MCF 10A (cell line): ENCODE measurements at places on chromosomes 1 and 21.
A peak's percentile ranks its signal among the peaks of the same experiment; 100 is the strongest.

GRCh38 chr1:39407510-39407895 lies 83.9 kb upstream of the BMP8A start:
- H3K4me1 ChIP-seq, result peaks cover 53% of the 10 kb centered on the region
- H3K27me3 ChIP-seq, result no peaks in the 10 kb centered on the region
- no peak for DNase-seq
- H3K27ac ChIP-seq, result peak overlapping the region; percentile 71

- H3K4me1 ChIP-seq, result peaks cover 20% of the 10 kb centered on the region
- peak overlapping the region; percentile 62 for H3K4me3 ChIP-seq
- peak overlapping the region; percentile 93 for H3K27ac ChIP-seq
- DNase-seq, result peak; percentile 83
Measured at GRCh38 chr1:155218854-155219591, 10.5 kb downstream of the MTX1 start.

- H3K27ac ChIP-seq, result no peak overlapping the region
- no peaks in the 10 kb centered on the region for H3K36me3 ChIP-seq
- H3K27me3 ChIP-seq, result peaks cover 29% of the 10 kb centered on the region
Measured at GRCh38 chr1:153292740-153293479, 19.8 kb downstream of the PGLYRP3 start.

- no peak for DNase-seq
- no peaks in the 10 kb centered on the region for H3K27me3 ChIP-seq
- no peak overlapping the region for H3K4me3 ChIP-seq
- H3K36me3 ChIP-seq, result no peaks in the 10 kb centered on the region
- H3K27ac ChIP-seq, result no peak overlapping the region
Measured at GRCh38 chr1:154856049-154856448, 14.0 kb downstream of the KCNN3 start.

GRCh38 chr1:56434740-56435139 lies 144.6 kb downstream of the PLPP3 start:
- H3K4me1 ChIP-seq, result no peaks in the 10 kb centered on the region
- no peak overlapping the region for H3K27ac ChIP-seq

DNA sequence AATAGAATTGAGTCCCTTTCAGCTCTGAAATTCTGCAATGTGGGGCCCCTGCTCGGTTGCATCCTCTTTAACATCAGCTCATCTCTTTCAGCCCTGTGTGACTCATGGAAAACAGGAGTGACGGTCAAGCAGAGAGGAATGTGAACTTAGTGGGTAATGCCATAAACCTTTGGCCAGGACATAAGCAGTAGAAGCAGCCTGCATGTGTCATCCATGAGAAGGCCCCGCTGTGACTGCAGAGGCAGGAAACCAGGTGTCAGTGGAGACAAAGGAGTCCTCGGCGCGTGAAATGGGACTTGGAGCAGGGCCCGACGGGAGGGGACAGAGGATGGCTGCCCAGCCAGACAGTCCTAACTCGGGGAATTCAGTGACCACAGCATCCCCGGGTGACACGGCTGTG lies 21.1 kb upstream of the EPHB2 start:
- H3K27me3 ChIP-seq, result peaks cover 18% of the 10 kb centered on the region
- no peak overlapping the region for H3K27ac ChIP-seq
- H3K4me3 ChIP-seq, result no peak overlapping the region
- H3K36me3 ChIP-seq, result no peaks in the 10 kb centered on the region
- peaks cover 6% of the 10 kb centered on the region for H3K4me1 ChIP-seq

DNA sequence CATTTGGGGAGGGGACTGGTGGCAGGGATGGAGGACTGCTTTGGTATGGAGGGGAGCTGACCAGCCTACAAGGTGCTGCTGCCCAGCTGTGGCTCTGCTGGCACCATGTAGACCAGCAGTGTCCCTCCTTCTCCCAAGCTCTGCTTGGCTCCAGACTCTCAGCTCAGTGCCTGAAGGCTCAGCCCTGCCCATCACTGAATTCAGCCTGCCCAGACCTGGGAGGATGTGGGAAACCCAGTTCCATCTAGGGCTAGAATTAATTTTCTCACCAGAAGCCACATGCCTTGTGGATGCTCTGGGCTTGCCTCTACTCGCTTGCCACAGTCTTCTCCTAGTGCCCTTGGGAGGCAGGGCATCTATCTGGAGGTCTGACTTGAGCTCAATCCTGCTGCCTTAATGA lies 195.0 kb upstream of the EDN2 start:
- no peaks in the 10 kb centered on the region for H3K27me3 ChIP-seq
- H3K4me3 ChIP-seq, result no peak overlapping the region
- no peak for DNase-seq
- peaks cover 18% of the 10 kb centered on the region for H3K4me1 ChIP-seq
- no peaks in the 10 kb centered on the region for H3K36me3 ChIP-seq

DNA sequence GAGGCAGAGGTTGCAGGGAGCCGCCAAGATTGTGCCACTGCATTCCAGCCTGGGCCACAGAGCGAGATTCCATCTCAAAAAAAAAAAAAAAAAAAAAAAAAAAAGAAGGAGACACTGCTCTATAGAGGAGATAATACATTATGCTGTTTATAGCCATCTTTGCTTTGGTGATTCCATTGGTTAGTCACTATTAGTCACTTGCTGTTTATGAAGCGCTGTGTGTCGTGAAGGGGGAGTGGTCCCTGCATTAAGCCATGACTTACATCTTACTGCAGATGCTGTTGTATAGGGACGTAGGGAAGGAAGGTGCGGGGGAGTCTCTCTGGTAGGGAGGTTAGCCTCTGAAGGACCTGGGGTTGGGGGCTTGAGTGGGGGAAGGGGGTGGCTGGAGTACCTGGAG lies 48.3 kb downstream of the HUNK start:
- H3K4me1 ChIP-seq, result no peaks in the 10 kb centered on the region
- peaks cover 7% of the 10 kb centered on the region for H3K36me3 ChIP-seq
- peak; percentile 3 for DNase-seq
- H3K4me3 ChIP-seq, result no peak overlapping the region

DNA sequence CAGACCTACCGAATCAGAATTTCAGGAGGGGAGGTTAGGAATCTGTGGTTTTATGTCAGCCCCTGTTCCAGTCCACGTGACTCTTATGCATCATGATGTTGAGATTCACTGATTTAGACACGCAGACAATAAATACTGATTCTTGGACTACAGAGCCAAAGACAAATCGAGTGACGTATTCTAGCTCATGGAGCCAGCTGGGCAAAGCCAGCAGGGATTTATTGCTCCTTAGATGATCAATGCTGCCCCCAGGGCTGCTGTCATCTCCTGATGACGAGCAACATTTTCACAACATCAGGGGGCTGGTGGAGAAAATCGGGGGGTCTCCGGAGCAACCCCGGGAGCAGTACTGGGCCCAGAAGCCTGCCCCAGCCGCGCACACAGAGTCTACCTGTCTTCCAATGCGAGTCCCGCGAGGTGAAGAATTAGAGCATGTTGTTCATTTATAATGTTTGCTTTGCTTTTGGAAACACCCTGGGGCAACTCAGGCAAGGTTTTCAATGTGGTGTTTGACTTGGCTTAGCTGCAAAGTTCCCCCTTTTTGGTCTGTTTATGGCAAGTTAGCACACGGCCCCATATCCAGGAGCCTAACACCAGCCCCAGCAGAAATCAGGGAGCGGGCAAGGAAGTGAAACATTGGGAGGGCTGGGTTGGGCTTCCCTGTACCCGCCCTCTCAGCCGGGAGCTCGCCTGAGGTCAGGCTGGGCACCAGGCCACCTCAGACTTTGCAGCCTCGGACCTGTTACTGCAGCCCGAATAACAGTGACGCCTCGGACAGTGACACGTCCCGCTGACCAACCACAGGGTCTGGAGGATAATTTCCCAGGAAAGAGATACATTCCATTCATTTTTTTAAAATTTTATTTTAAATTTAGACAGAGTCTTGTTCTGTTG lies 19.9 kb upstream of the CLDN14 start:
- H3K4me3 ChIP-seq, result peak overlapping the region; percentile 46
- DNase-seq, result peak; percentile 60
- H3K27ac ChIP-seq, result no peak overlapping the region
- peaks cover 6% of the 10 kb centered on the region for H3K4me1 ChIP-seq
- no peaks in the 10 kb centered on the region for H3K36me3 ChIP-seq

GRCh38 chr1:4797429-4797828 lies 143.0 kb downstream of the AJAP1 start:
- H3K4me1 ChIP-seq, result no peaks in the 10 kb centered on the region
- no peaks in the 10 kb centered on the region for H3K36me3 ChIP-seq
- no peak for DNase-seq
- no peak overlapping the region for H3K27ac ChIP-seq
- H3K4me3 ChIP-seq, result no peak overlapping the region
- H3K27me3 ChIP-seq, result no peaks in the 10 kb centered on the region

DNA sequence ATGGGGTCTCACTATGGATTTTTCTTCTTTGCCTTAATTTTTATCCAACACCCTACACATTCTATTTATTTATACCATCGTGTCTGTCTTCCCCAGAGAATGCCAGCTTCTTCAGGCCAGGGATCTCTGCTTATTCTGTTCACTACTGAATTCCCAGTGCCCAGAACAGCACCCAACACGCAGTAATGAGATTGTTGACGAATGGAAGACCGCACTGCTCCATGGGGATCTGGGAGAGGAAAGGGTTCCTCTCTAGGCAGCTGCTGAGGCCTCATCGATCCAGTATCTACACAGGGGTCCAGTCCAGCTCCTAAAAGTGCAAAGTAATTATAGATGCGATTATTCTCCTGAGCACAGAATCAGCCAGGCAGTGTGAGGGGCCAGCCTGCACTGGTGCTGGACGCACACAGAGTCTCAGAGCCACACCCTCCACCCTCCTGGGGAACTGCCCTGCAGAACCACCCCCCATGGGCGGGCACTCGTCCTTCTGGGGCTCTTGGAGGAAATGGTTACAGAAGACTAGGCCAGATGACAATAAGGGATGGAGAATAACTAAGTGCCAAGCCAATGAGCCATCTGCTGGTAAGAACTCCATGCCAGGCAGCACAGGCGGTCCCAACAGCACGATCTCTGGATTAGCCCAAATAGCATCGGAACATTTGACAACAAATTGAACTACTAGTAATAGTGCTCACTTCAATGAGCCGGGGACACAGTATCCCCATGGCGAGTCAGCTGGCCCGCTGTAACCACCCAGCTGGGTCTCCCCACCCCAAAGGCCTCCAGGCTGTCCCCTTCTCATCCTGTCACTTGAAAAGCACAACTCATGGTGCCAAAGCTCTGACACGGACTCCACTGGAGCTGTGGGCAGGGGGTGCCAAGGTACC lies 1.7 kb upstream of the PDE9A start:
- peaks cover 6% of the 10 kb centered on the region for H3K4me1 ChIP-seq
- peaks cover 74% of the 10 kb centered on the region for H3K27me3 ChIP-seq
- no peaks in the 10 kb centered on the region for H3K36me3 ChIP-seq
- no peak for DNase-seq
- H3K4me3 ChIP-seq, result no peak overlapping the region

- H3K27ac ChIP-seq, result no peak overlapping the region
- no peaks in the 10 kb centered on the region for H3K4me1 ChIP-seq
- no peak for DNase-seq
- peaks cover 27% of the 10 kb centered on the region for H3K27me3 ChIP-seq
- H3K36me3 ChIP-seq, result no peaks in the 10 kb centered on the region
Measured at GRCh38 chr1:205879974-205880373, 30.0 kb upstream of the PM20D1 start.

GRCh38 chr1:89475269-89475668 lies 49.4 kb upstream of the LRRC8B start:
- no peaks in the 10 kb centered on the region for H3K36me3 ChIP-seq
- peaks cover 3% of the 10 kb centered on the region for H3K27me3 ChIP-seq
- H3K27ac ChIP-seq, result no peak overlapping the region
- H3K4me3 ChIP-seq, result no peak overlapping the region
- DNase-seq, result no peak
- H3K4me1 ChIP-seq, result no peaks in the 10 kb centered on the region

- H3K27me3 ChIP-seq, result peaks cover 31% of the 10 kb centered on the region
- DNase-seq, result no peak
- H3K27ac ChIP-seq, result no peak overlapping the region
Measured at GRCh38 chr1:184183919-184184318, 132.4 kb downstream of the TSEN15 start.

- no peaks in the 10 kb centered on the region for H3K36me3 ChIP-seq
- peak; percentile 66 for DNase-seq
- H3K27ac ChIP-seq, result no peak overlapping the region
- H3K4me1 ChIP-seq, result no peaks in the 10 kb centered on the region
- peaks cover 77% of the 10 kb centered on the region for H3K27me3 ChIP-seq
Measured at GRCh38 chr1:216034506-216034905, 388.7 kb downstream of the USH2A start.

- H3K27me3 ChIP-seq, result peaks cover 36% of the 10 kb centered on the region
- H3K36me3 ChIP-seq, result no peaks in the 10 kb centered on the region
- H3K4me1 ChIP-seq, result peaks cover 5% of the 10 kb centered on the region
- H3K4me3 ChIP-seq, result no peak overlapping the region
Measured at GRCh38 chr1:38577385-38577784, 282.2 kb downstream of the RRAGC start.

DNA sequence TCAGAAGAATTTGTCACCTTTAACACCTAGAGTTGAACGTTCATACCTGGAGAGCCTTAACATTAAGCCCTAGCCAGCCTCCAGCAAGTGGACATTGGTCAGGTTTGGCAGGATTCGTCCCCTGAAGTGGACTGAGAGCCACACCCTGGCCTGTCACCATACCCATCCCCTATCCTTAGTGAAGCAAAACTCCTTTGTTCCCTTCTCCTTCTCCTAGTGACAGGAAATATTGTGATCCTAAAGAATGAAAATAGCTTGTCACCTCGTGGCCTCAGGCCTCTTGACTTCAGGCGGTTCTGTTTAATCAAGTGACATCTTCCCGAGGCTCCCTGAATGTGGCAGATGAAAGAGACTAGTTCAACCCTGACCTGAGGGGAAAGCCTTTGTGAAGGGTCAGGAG lies 52.3 kb downstream of the UBE4B start:
- H3K4me1 ChIP-seq, result peaks cover 20% of the 10 kb centered on the region
- H3K27ac ChIP-seq, result no peak overlapping the region
- DNase-seq, result no peak
- H3K27me3 ChIP-seq, result no peaks in the 10 kb centered on the region
- H3K36me3 ChIP-seq, result peaks cover 10% of the 10 kb centered on the region
- no peak overlapping the region for H3K4me3 ChIP-seq

DNA sequence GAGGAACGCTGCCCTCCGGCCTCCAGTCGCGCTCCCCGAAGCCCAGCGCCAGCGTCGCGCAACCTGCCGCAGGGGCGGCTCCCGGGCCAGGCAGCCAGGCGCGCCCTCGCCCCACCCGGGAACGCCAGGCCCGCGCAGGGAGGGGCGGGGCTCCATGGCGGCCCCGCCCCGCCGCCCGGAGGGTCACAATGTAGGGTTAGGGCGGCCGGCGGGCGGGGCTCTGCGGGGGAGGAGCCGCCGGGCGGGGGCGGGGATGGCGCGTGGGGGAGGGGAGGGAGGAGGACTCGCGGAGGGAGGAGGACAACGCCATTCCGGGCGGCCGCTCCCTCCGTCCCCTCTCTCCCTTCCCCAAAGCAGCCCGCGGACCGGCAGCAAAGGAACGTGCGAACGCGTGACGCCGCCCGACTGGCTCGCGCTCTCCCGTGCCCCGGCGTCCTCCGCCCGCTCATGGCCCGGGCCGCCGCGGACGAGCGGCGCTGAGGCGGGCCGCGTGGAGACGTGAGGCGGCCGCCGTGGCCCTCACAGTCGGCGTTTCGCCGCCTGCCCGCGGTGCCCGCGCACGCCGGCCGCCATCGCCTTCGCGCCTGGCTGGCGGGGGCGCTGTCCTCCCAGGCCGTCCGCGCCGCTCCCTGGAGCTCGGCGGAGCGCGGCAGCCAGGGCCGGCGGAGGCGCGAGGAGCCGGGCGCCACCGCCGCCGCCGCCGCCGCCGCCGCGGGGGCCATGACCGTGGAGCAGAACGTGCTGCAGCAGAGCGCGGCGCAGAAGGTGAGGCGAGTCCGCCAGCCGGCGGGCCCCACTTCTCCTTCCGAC lies at the start of gene USP25:
TSS of gene USP25 (plus strand) at position 309 of the 810 bp plus-strand sequence. CDS start at position 721, 412 bp downstream.
- peak; percentile 87 for DNase-seq
- H3K27ac ChIP-seq, result peak within 1 kb of the TSS; percentile 92
- H3K4me1 ChIP-seq, result peaks cover 11% of the 10 kb centered on the region
- no peaks in the 10 kb centered on the region for H3K27me3 ChIP-seq
- peak within 1 kb of the TSS; percentile 90 for H3K4me3 ChIP-seq
- no peaks in the 10 kb centered on the region for H3K36me3 ChIP-seq

- no peak overlapping the region for H3K4me3 ChIP-seq
- no peaks in the 10 kb centered on the region for H3K4me1 ChIP-seq
- no peak overlapping the region for H3K27ac ChIP-seq
- H3K36me3 ChIP-seq, result no peaks in the 10 kb centered on the region
Measured at GRCh38 chr1:165717918-165718515, 19.7 kb upstream of the ALDH9A1 start.
